ENCODE measurements at places on chromosomes 2 and 18.
A peak's percentile ranks its signal among the peaks of the same experiment; 100 is the strongest.

- no peak for DNase-seq
These were observed 518.6 kb upstream of the SLC39A10 start for GRCh38 chr2:195138435-195138834.

GRCh38 chr2:110876167-110876999 lies 144.0 kb downstream of the ACOXL start:
- no peak for DNase-seq

DNA sequence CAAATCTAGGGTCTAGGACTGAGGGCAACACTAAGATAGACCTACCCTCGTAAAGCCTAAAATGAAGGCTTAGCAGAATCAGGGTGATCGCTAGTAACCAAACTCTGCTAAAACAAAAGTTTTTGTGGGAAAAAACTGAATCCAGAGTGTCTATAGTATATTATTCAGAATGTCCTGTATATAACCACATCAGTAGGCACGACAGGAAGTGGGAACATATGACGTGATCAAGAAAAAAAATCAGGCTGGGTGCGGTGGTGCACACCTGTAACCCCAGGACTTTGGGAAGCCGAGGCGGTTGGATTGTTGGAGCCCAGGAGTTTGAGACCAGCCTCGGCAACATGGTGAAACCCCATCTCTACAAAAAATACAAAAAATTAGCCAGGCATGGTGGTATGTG lies 106.1 kb downstream of the UGGT1 start:
- DNase-seq: no peak

- no peak for DNase-seq
These were observed 377.8 kb downstream of the LRATD1 start for GRCh38 chr2:15010346-15010745.

- DNase-seq: no peak
These were observed 90.2 kb downstream of the CABLES1 start for GRCh38 chr18:23225503-23225902.

DNA sequence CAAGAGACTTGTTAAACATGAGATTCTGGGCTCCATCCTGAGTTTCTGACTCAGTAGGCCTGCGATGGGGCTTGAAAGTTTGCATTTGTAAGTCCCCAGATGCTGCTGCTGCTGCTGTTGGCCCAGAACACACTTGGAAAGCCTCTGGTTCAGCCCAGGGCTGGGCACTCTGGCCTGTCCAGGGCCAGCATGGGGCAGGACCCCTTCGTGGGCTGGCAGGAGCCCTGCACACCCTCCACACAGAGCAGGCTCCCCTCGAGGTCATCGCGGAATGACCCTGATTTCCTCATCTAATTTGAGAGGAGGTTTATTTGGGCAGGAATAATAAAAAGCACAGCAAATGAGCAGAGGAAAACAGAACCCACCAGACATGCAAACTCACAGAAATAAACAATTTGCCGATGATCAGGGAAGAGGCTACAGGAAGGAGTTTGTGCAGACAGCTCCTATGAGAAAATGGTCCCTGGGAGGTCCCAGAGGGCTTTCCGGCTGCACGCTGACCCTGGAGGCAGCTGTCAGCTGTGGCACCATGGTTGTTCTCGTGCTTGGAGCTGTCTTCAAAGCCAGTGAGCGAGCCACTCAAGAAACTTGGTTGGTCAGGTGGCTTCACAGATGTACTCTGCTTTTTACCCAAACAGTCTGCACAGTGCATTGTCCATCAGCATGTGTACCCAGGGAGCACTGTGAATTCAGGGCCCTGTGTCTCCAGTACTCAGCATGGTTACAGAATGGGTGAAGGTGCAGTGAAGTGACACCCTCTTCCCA lies 119.3 kb downstream of the GLI2 start:
- DNase-seq: no peak

GRCh38 chr2:226995625-226996041 lies 159.8 kb downstream of the RHBDD1 start:
- peak; percentile 3 for DNase-seq

DNA sequence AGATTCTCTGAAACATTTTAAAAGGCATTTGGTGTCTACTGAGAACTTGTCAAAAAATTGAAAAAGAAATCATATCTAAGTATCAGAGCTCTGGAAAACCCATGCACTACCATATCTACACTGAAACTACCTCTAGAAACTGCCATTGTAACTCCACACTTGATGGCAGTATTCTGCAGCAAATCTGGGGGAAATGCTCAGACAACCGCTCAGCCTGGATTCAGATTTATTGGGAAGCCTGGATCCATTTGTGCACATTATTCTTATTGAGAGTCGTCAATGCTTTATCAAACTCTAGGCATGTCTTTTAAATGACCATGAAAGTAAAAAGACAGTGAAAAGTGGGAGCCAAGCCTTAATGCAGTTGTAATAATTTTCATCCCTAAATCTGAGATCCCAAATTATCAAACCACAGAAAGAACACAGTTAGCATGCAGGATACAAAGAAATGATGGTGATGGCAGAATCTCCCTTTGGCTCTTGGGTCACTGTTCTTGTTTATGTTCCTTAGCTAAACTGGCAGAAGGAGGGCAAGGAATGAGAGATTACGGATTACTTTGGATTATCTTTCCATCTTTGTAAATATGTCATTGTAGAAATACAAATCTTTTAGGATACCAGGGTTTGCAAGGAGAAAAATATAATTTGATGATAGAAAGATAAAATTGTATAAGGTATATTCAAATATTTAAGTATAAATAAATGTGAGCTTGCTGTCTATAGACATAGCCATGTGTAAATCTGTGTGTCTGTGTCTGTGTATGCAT lies 512.1 kb upstream of the SYT4 start:
- DNase-seq: no peak

GRCh38 chr2:74564222-74564621 lies 9.7 kb downstream of the DOK1 start:
- no peak for DNase-seq

DNA sequence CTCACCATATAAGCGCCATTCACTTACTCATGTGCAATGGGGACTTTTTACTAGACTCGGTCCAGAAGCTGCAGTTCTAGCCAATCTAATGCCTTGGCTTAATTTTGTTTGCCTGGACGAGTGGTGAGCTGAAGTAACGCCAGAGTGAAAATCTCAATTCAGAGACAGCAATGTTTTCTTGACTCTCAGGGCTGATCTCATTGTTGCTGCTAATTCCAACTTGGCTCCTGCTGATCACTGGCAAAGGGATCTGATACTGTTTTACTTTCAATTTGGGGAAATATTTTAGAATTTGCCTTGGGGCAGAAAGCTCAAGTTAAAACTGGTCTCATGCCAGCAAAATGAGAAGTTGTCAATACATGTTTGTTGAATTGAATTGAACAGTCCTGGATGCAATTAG lies 906.6 kb upstream of the CDH2 start:
- DNase-seq: no peak

- no peak for DNase-seq
These were observed 254.5 kb downstream of the NEDD4L start for GRCh38 chr18:58298251-58299134.

- DNase-seq: no peak
These were observed 66.8 kb upstream of the STPG4 start for GRCh38 chr2:47221946-47222345.

DNA sequence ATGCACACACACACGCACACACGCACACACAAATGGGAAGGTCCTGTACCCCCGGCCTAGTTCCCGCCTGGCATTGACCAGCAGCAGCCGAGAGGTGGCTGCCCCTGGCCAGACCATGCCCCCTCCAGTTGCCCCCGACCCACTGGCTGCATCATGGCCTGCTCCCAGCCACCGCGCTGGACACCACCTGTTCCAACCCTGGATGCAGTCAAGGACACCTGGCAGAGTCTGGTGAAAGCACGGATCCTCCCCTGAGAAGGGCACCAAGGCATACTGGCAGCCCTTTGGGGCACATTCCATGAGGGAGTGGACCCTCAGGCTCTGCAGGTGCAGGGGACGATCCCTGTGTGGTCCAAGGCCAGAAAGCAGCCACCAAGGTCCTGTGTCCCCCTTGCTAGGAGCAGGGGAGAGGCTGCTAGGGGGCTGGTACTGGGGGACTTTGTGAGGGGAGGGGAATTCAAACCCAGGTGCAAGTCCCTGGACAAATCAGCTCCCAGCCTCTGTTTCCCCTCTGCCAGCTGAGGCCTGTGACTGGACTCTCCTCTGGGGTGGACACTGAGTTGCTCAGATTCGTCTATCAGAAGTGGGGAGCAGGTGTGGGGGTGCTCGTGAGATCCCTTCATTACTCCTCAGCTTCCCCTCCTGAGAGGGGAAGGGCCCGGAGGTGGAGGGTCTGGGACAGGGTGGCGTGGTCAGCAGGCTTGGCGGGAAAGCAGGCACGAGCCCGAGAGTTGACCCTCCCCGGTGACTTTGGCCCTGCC lies 3.5 kb downstream of the ESPNL start:
- DNase-seq: no peak

- DNase-seq: no peak
These were observed 40.9 kb downstream of the CD226 start for GRCh38 chr18:69906765-69907164.

DNA sequence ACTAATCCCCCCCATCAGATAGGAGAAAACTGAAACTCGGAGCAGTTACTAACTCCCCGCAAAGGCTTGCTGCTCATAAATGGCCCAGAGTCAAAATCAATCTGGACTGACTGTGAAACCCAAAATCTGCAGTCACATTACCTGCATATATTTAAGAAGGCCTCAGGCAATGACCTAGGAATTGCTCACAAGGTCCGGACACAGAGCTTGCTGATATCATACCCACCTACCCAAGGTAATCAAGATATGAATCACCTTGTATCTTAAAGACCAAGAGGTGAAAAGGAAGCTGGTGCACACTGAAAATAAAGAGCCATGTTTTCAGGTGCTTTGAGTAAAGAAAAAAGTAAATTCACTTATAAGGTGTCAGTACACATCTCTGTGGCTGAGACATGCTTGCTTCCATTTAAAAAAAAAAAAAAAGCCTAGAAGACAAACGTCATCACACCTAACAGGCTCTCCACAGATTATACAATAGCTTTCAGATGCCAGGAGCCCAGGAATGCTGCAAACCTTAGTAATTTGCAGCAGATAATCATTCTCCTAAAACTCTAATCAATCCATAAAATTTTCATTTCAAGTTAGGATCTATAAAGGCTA lies 195.4 kb downstream of the ZEB2 start:
- DNase-seq: no peak

DNA sequence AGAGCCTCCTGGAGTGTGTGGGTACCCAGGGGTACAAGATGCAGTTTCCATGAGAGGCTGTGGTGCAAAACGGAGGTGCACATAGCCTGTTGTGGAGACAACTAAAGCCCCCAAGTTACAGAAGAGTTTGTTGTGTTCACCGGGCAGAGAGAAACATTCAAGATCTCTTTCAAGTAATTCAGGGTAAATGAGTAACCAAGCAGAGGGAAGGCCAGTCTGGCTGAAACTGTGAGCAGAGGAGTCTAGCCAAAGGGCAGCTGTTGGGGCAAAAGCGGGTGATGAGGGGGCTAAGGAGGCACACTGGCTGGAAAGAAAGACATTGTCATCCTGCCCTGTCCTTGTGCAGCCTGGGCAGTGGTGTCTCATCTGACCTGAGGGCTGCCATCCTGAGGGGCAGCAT lies 52.0 kb downstream of the CXCR4 start:
- DNase-seq: no peak

All from activated CD8-positive, alpha-beta memory T cell treated with anti-CD3 and anti-CD28 coated beads for 48 hours (primary cell).